ENCODE measurements at places on chromosomes 5 and 9.

DNA sequence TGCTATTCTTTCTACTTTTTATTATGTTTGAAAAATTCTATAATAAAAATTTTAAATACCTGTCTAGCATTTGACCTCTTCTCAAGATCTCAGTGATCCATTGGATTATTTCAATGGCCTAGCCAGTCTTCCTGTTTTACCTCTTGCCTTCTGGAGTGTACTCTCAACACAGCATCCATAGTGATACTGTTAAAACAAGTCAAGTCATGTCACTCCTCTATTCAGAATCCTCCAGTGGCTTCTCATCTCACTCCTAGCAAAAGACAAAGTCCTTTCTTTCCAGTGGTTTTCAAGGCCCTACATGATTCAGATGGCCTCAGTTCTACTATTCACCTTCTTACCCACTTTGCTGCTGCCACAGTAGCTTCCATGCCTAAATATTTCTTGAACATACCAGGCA is 1.8 kb downstream of the MARVELD2 start:
- no peak for DNase-seq

DNA sequence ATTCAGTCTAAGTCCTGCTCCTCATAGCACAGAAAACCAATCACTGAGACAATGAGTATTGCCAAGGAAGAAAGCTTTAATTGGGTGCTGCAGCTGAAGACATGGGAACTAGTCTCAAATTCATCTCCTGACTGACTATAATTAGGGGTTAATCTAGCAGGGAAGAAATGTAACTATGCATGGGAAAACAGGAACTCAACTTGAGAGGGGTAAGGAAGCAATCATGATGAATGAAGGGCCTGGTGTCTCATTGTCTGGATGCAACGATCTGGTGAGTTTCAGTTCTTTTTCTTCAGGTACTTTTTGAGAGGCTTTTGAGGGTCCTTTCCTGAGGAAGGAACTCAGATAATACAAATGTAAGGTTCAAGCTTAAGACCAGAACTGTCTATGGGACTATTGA is 24.0 kb upstream of the OCLN start:
- no peak for DNase-seq

- DNase-seq = no peak
Measured at GRCh38 chr5:6636293-6636692, 3.1 kb downstream of the SRD5A1 start.

GRCh38 chr5:133482028-133482427 is 130.3 kb downstream of the FSTL4 start:
- no peak for DNase-seq

DNA sequence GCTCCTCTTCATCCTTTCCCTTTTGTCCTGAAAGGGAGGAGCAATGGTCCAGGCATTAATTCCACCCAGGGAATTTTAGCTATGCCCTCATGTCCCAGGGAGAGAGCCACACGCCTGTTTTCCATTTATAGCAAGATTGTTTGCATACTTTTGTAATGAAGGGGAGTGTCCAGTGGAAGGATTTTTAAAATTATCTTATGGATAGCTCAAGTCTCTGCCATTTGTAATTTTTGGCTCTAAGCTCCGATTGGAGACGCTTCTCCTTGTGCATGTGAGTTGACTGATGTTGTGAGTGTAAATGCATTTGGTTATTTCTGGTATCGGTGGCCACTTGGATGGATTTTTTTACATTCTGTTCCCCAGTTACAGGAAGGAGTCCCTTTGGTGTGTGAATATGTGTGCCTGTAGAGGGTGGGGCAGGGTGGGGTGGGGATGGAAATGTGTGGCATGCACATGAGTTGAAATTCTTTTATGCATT is 7.2 kb upstream of the RPL26L1 start:
- no peak for DNase-seq

- DNase-seq = no peak
Measured at GRCh38 chr5:116135344-116135743, 50.5 kb downstream of the COMMD10 start.

DNA sequence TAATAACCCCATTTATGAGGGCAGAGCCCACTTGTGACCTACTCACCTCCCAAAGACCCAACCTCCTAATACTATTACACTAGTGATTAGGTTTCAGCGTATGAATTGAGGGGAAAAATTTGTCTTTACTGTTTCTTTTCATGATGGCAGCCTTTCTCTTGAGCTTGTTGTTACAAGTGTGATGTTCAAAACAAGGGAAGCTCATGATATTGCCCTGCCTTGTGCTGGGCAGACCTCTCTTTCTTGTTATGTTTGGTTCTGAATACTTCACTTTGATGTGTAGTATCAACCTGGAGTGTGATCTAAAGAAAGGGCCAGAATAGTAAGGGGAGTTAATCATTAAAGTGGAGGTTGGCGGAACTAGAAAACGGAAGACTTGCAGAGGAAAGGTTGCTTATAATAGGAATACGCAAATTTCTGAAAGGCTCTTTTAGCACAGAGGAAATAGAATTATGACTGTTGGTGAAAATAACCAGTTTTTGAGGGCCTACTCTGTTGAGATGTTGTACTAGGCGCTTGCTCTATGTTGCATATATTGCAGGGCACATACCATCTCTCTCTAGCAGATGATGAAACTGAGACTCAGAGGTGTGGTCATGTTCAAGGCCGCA is 68.2 kb downstream of the MELK start:
- no peak for DNase-seq

DNA sequence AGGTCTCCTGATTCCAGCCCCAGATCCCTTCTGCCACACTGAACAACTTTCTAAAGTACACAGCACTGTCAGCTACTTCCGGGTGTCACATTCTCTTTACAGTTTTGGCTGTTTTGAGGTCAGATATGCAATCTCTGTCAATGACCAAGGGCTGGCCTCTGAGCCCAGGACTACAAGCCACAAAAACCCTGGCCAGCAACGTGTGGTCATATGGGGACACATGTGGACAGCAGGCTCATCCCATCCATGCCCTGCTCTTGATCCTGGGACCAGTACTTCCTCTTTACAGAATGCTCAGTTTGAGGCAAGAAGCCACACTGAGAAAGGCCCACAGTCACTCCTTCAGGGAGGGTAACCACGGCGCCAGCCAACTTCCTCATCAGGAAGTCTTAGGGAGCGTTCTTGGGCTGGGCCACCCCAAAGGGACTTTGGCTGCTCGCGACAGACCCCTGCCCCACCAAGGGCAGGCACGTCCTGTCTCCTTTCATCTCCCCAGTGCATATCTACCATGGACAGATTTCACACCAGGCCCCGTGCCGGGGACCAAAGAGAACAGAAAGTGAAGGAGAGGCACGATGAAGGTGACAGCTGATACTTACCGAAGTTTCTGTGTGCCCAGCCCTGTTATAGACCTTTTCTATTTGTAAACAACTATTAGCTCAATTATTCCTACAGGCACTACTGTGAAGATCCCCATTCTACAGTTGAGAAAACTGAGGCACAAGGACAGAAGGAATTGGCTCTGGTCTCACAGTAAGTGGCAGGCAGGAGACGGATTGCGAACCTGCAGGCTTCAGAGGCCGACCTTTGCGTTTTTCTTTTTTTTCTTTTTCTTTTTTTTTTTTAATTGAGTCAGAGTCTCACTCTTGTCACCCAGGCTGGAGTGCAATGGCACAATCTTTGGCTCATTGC is 37.3 kb downstream of the STK10 start:
- no peak for DNase-seq

DNA sequence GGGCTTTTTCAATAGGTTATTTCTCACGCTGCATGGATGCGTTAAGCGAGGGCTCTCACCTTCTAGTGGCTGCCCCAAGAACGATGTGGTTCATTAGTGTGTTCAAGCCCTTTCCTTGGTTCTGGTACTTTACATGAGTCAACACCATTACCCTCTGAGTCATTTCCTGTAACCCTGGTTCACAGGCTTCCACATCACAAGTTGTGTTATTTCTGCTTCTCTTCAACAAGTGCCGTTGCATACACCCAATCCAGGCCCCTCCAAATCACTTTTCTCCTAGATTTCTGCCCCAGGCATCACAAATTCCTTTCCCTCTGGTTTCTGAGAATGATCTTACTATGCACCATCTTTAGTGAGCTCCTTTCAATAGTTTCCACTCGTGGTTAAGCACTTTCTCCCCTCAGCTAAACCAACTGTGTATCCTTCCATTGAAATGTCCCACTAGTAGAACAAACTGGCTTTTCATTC is 69.5 kb upstream of the RAD23B start:
- DNase-seq = no peak

DNA sequence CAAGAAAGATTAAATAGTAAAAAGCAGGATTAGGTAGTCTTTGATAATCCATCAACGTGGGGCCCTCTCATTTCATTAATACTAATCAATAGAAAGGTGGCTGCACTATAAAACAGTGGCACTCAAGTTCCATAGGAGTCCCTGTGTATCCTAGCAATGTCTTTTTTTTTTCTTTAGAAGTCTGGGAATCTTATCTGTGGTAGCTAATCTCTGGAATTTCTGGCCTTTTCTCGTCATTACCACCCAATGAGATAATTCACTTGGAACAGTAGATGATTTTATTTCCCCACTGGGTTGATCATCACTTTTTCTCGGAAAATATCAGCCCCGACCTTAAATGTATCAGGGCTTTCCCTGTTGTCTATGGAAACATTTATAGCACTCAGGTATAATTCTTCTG is 86.8 kb upstream of the CDH6 start:
- DNase-seq = no peak

DNA sequence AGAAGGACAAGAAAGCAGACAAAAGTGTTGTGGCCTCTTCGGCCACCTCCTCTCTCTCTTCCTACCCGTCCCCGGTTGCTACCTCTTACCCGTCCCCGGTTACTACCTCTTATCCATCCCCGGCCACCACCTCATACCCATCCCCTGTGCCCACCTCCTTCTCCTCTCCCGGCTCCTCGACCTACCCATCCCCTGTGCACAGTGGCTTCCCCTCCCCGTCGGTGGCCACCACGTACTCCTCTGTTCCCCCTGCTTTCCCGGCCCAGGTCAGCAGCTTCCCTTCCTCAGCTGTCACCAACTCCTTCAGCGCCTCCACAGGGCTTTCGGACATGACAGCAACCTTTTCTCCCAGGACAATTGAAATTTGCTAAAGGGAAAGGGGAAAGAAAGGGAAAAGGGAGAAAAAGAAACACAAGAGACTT is 2.4 kb downstream of the EGR1 start:
- DNase-seq = no peak

DNA sequence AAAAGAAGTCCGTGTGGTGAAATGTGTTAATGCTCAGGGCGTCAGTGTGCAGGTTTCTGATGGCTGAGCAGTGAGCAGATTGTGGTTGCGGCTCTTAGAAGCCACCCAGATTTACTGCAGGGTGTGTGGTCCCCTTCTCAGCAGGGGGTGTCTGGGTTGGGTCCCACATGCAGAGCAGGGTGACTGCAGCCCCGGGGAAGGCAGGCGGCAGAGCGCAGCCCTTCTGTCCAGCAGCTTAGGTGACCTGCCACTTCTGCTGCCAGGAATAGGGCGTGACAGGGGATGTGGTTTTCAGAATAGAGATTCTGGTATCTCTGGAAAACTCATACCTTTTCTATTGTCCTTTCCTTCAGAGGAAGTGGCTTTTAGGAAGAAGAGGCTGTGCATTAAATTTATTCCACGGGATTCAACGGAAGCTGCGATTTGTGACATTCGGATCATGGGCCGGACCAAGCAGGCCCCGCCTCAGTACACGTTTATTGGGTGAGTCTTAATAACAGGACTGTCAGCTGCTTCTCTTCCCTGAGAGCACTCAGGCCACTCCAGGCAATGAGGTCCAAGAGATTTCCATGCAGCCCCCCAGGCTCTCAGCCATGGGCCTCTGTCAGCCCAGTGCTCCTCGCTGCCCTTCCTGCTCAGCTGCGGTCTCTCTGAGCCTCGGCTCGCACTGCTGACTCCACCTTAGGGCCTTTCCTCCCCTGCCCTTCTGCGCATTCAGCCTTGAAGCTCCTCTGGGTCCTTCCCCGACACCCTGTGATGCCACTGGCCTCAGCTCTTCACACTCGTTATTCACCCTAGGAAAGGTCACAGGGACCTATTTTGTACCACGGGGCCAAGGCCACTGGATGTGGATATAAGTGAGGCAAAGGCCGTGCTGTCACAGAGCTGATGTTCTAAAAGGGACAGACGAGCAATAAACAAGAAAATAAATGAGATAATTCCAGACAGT is 65.4 kb downstream of the MVB12B start:
- DNase-seq = no peak

GRCh38 chr9:96461336-96461735 is 11.4 kb downstream of the HABP4 start:
- no peak for DNase-seq

- no peak for DNase-seq
Measured at GRCh38 chr9:107131108-107131799, 151.8 kb upstream of the RAD23B start.

- no peak for DNase-seq
Measured at GRCh38 chr9:88897081-88897480, 94.2 kb upstream of the S1PR3 start.

DNA sequence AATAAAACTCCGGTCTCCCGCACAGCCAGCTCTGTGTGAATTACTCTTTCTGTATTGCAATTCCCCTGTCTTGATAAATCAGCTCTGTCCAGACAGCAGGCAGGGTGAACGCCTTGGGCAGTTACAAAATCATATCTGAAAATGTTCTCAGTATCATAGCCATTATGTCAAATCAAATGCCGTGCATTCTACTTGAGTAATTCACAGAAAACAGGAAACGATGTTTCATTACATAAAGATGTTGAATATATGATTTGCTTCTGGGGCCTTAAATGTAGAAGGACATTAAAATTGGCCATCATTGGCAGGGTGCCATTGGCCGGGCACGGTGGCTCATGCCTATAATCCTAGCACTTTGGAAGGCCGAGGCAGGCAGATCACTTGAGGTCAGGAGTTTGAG is 8.5 kb downstream of the POLR3G start:
- no peak for DNase-seq

- DNase-seq = no peak
Measured at GRCh38 chr5:57468481-57469163, 14.0 kb downstream of the ACTBL2 start.

- no peak for DNase-seq
Measured at GRCh38 chr5:3843706-3844105, 248.1 kb downstream of the IRX1 start.

DNA sequence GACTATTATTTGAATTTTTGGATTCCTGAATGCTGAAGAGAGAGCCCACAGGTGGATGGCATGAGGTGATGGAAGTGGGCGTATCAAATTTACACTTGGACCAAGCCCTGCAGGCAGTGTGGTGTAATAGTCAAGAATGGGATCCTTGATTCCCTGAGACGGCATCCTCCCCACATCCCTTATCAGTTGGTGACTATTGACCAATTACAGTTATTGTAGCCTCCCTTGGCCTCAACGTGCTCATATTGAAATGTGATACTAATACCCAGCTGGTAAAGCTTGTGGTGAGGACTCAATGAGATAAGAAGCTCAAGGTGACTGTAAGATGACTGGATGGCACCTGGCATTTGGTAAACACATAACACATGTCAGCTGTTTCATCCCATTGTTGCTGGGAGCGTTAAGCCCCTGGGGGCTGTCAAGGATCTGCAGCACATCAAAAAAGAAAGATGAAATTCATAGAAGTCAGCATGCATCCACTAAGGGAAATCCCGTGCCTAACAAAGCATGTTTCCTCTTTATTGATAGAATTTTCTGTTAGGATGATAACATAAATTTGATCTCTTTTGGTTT is 65.6 kb upstream of the IRX2 start:
- no peak for DNase-seq

Data from caudate nucleus (tissue), 63 donors.